ENCODE measurements at places on chromosomes 6 and 20.

GRCh38 chr6:87663434-87663833, 38.6 kb downstream of the AKIRIN2 start:
- DNase-seq: no peak

DNA sequence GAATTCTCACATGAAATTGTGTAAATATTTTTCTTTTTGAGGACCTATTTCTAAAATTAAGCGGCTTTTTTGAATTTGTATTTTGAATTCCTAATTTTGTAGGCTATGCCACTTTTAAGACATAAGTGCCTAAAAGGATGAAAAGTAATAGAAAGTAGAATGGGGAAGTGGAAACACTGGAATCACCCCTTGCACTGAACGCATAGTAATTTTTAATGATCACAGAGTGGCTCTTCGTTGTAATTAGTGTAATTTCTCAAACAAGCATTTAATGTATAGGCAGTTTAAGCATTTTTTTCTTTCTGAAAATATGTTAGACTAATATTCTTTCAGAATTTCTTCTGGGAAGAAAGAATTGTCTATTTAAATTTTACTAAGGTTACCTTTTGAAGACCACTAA, 73.2 kb downstream of the ARID1B start:
- DNase-seq: no peak

DNA sequence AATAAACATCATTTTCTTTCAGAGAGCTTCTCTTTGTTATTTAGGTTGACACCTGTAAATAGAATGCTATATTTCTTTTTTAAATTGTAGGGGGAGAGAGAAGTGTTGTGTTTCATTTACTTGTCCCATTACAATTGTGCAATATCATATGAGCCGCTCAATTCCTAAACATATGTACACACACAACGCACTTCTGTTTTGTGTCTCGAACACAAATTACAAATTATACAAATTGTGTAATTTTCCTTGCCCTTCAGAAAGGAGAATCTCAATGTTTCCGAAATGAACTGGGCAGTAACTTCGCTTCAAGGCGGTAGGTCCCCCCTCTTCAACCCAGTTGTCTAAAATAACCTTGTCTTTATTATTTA, 2.6 kb upstream of the ABT1 start:
- DNase-seq: no peak

DNA sequence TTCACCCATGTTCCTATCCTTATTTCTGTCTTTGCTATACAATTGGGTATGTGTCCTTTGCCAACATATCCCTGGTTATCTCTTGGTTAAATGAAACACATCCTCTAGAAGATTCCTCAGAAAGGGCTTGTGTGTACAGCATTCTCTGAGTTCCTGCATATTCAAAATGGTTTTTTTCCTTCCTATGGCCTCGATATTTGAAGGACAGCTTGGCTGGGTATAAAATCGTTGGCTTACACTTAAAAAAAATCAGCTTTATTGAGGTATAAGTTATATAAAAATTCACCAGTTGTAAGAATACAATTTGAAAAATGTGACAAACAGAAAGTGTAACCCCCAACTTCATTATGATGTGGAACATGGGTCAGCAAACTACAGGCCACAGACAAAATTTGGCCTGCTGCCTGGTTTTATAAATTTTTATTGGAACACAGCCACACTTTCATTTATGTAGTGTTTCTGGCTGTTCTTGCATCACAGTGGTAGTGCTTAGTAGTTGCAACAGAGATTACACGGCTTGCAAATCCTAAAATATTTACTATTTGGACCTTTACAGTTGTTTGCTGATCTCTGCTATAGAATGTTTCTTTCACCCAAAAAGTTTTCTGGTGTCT, 16.7 kb downstream of the PCMT1 start:
- no peak for DNase-seq

DNA sequence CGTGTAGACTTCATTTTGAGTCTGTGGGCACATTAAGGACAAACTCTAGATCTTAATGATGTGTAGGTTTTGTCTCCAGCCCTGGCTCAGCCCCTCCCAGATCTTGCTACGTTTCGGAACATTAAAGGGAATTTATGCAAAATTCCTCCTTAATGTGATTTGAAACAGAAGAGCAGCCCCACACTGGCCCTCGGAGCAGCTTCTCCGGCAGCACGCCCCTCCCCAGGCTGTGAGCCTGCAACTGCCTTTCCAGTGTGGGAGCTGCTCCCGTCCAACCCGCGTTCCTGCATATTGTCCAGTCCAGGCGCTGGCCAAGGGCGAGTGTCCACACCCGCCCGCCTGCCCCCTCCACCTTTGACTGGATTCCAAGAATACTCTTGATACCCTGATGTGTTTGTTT, 257.2 kb downstream of the TAF4 start:
- no peak for DNase-seq

GRCh38 chr6:16496210-16496609, 257.8 kb downstream of the GMPR start:
- no peak for DNase-seq

GRCh38 chr6:106110164-106110826, 24.2 kb downstream of the PRDM1 start:
- no peak for DNase-seq

DNA sequence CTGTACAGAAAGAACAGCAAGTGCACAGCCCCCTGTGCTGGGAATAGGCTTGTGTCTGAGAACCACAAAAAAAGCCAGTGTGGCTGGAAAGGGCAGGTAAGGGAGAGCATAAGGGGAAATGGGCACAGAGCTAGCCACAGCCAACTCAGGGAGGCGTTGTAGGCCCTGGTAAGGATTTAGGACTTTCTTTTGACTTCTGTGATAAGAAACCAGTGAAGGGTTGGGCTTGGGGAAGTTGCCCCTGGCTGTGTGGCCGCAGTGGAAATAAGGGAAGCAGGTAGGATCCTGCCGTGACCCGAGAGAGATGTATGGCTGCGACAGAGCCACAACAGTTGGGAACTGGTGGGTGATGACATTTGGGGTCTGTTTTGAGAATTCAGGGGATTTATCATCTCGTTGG, 30.0 kb upstream of the PHACTR2 start:
- DNase-seq: no peak

- DNase-seq: no peak
Observed at GRCh38 chr20:50038574-50038991, 55.8 kb downstream of the SNAI1 start.

DNA sequence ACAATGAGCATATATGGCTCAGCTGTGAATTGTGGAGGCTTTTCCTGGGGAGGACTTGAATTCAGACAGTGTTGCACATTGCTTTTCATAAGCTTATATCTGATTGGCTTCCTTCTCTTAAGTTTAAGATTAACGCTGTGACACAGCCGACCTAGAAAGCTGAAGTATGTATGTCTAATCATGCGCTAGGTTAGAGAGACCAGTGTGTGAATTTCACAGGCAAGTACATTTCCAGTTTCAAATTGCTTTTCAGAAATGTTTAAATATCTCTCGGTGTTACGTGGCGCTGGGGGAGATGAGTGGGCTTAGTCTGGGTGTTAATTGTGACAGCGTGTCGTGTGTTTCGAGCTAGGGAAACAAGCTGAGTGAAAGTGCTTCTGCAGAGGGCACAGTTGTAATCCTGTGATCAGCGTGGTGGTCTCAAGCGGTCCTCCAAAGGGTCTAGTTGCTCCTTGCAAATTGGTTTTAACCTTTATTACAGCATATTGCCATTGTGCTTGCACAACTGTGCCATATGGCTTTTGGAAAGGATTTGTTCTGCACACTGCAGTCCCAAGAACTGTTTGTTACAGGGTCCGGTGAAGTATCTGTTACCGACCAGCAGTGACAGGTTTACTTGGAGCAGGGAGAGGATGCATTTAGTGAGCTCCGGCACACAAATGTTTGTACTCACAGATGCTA, 166.6 kb downstream of the SASH1 start:
- no peak for DNase-seq

DNA sequence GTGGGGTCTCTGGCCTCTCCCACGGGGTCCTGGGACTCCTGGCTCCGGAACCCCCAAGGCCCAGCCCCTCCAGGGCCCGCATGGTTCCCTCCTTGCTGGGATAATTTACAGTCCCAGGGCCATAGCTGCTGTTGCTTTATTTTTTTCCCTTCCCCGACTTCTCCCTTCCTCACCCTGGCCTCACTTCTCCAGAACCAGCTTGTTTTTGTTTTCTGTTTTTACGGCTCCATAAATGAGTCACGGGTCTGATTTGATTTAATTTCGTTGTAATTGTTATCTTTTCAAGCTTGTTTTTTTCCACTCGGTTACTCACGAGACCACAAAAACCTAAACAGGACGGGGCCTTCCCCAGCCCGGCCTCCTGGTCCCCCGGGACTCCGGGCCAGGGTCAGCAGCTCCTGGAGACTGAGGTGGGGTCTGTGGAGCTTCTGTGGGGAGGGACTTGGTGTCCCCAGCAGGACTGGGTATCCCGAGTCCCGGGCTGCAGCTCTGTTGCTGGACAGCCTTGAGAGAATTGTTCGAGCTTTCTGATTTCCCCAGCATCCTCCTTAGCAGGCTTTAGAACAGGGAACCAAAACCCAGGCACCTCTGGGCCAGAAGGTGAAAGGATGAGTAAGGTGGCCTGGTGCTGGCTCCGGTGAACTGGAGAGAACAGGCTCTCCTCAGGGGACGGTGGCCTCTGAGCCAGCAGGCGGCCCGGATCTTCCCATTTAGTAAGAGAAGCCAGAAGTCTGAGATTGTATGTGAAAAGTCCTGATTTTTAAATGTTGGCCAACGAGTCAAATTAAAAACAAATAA, 94.9 kb downstream of the CEBPB start:
- DNase-seq: no peak

- no peak for DNase-seq
Observed at GRCh38 chr20:33061658-33062028, 7.9 kb downstream of the BPIFB3 start.

- no peak for DNase-seq
Observed at GRCh38 chr6:157762636-157763035, 60.4 kb upstream of the SNX9 start.

DNA sequence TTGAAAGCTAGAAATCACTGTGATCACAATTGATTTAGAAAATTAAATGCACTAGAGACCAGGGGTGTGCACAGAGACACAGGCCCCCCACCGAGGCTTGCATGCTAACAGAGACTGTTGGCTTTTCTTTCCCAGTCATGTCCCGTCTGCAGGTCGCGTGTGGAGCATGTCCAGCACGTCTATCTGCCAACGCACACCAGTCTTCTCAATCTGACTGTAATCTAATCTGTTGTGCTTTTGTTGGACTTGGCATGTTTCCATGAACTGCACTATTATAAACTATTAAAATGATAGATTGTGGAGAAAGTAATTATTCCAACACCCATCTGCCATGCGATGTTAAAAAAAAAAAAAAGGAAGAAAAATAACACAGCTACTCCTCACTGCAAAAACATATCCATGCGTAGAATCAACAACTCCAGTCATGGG, 17.7 kb downstream of the MYLIP start:
- DNase-seq: no peak

DNA sequence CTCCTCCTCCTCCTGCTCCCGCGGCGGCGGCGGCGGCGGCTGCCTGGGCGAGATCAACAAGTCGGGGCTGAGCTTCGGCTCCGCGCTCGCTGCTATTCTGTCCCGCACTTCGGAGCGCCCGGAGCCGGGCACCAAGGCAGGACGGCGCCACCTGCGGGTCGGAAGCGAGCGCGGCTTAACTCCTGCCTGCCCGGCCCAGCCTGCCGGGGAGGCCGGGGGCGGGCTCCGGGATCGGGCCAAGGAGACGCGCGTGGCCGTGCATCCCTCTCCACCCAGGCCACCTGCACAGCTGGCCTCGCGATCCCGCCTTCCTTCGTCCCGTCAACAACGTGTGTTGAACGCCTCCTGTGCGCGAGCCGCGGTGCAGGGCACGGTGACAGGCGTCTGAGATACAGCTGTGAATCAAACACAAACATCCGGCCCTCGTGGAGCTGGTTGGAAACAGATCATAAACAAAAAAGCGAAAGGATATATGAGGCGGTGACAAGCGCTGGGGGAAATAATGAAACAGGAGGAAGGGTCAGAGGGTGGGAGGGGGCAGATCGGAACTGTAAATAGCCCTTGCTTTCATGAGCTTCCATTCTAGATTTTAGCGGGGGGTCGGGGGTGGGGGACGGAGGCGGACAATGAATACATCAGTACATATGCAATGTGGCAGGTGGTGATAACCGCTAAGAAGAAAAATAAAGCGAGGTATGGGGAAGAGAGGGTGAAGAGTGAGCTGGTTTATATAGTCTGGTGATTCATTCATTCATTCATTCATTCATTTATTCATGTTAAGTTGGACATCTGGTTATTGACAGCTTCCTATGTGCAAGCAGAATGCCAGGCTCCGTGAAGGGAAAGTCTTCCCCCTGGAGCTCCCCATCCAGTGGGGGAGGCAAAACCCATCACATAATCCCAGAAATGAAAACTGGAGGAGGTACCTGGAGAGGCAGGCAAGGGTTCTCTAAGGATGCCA, 2.0 kb upstream of the KCNB1 start:
- DNase-seq: no peak
